SK-N-DZ (cell line): ENCODE measurements at places on chromosomes 4 and X.
A peak's percentile ranks its signal among the peaks of the same experiment; 100 is the strongest.

DNA sequence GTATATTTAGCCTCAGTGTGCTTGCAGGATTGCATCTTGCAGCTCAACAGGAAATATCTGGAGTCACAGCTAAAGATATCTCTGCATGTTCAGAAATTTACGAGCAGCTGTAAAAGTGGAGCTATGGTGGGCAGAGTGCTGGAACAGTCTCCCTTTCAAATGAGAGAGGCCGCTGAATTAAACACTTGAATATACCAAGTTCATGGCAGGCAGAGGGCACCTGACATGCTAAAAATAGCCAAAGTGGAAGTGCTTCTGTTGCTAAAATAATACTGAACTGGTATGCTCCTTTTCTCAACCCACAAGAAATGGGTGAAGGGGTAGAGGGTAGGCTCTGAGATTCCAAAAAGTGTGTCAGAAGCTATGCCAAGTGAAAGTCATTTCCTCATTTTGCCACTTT lies 98.1 kb downstream of the MGST2 start:
- DNase-seq: no peak

- DNase-seq: no peak
These were observed 278.9 kb upstream of the MAGEC2 start for GRCh38 chrX:142483965-142484364.

DNA sequence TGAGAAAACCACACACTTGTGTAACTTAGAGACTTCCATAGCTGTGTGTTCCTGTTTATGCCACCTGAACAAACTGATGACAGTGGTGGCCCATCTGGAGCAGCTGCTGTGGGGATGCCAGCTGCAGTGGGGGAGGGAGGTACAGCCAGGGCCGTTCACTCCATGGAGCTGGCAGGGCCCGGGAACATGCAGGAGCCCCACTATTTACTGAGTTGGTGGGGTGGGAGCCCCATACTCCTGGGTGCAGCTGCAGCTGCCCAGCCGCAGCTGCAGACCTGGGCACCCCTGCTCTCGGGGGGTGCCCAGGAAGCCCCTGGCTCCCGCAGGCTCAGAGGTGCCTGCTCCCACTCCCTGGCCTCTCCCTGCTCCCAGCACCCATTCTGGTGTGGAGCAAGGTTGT lies 398.6 kb upstream of the RASGEF1B start:
- DNase-seq: no peak

GRCh38 chrX:136266828-136267227 lies 15.6 kb upstream of the MAP7D3 start:
- no peak for DNase-seq

GRCh38 chr4:41586675-41587225 lies 48.8 kb downstream of the LIMCH1 start:
- DNase-seq: no peak

GRCh38 chr4:147307896-147308674 lies 172.8 kb upstream of the EDNRA start:
- DNase-seq: no peak

- peak; percentile 80 for DNase-seq
These were observed at the start of gene CFAP299 for GRCh38 chr4:80335554-80336358. Gene CFAP299, plus strand, starts transcription at chr4:80335730.

GRCh38 chrX:46712764-46713163 lies 46.2 kb downstream of the SLC9A7 start:
- DNase-seq: no peak

DNA sequence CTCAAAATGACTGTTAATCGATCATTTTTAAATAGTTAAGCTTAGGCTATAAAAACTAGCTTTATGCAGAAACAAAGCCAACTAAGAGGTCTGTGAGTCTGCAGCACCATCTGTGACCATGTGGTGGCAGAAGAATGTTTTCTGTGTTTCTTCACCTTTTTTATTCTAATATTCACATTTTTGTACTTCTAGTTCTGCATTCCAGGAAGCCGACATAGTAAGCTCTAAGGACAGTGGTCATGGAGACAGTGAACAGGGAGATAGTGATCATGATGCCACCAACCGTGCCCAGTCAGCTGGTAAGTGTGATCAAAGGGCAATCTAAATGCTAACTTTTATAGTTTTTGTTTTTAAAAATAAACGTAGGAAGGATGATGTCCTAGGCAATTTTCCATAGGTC lies 5.6 kb downstream of the PCDH10 start:
- peak; percentile 15 for DNase-seq

- no peak for DNase-seq
These were observed 133.9 kb downstream of the EGF start for GRCh38 chr4:110046588-110047049.

- DNase-seq: no peak
These were observed 1.6 kb downstream of the NHS start for GRCh38 chrX:17376431-17377077.

DNA sequence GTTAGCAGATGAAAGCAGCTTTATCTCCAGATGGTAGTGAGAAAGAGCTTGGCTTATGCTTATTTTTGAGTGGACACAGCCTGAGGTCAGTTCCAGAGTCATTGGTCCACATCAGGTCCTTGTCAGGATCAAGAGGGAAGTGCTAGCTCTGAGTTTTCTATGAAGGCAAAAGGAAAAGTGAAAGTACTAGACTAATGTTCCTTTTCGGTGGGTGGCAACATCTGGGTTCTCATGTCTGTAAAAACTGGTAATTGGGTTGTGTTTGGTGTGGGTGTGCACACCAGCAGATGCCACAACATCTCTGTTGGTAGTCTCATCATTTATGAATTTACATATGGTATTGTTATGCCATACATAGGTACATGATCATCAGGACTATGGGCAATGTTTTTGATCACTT lies 210.5 kb downstream of the PWWP3B start:
- DNase-seq: no peak

DNA sequence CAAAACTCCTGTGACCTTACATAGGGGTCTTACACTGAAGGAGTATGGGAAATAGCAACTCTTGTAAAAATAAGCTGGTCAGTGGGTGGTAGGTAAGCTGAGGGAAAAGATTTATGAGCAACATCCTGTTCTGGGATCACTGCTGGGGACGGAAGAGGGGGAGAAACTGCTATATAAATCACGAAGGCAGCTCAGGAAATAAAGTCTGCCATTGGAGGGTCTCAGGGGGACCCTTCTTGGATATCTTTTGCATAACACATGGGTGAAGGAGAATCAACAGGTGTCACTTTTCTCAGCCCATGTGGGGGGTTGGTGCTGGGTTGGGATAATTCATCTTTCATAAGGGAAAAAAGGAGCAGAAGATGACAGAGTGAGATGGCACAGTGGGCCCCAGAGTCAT lies 33.7 kb downstream of the AFF1 start:
- no peak for DNase-seq

DNA sequence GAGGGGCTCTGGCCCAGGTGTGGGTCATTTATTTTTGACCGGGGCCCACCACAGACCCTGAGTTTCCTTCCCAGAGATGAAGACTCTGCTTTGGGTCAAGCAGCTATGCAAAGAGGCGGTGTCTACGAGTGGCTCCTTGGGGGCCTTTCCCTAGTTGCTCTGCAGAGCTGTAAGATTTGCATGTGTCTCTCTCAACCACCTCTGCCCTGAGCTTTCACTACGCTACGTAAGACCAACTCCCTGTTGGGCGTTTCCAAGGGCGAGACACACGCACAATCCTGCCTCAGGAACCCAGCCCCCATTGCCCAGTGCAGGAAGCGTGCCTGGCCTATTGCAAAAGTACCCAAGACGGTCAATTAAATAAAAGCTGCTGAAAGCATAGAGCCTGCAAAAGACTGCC lies 10.0 kb upstream of the ANOS1 start:
- no peak for DNase-seq

GRCh38 chr4:143374771-143375170 lies 38.1 kb downstream of the GAB1 start:
- DNase-seq: no peak

DNA sequence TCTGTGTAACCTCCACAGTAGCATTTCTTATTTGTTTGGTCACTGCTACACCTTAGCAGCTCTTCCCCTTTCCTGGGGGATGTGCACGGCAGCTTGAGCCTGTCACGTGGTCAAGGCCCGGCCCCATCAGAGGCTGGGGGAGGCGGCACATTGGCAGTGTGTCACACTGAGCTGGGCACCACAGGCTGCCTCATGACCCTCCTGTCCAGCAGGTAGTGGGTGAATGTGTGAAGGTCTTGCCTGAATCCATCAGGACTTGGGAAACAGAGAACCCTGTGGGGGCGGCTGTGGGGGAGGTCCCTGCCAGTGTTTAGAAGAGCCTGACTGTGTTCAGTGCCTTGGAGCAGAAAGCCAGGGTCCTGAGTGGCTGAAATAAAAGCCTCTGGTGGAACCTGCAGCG lies 33.2 kb downstream of the WFS1 start:
- no peak for DNase-seq

- DNase-seq: no peak
These were observed 152.1 kb downstream of the FMR1NB start for GRCh38 chrX:148133105-148133725.

DNA sequence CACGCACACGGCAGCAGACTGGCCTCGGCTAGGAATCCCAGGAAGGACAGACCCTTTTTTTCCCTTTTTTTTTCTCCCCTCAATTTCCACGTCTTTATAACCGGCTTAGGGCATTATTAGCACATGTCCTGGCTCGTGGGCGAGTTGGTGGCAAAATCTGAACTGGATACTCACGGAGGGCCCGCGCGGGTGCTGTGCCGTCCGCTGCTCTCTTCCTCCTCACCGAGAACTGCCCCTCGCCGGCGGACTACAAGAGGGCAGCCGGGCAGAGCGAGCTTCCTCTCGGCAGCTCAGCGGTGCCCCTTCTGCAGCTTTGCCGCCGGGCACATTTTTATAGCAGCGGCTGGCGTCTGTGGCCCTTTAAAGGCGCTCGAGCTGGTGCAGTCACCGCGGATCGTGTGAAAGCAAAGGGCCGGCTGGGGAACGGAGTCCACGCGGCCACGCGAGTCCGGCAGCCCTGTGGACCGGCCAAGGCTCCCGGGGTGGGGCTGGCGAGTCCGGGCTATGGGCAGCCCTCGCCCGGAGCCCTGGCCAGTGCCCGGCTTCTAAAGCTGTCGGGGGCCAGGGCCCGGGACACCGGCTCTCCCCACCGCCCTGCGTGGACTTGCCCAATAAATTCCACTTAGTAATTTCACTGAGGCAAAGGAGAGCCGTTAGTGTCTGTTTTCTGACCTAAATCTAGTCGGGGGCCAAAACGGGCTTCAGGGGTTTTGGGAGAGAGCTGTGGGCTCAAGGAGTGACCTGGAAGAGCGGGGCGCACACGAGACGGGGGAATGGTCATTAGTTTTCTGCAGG lies 1.3 kb upstream of the CITED1 start:
- DNase-seq: peak; percentile 81

GRCh38 chr4:1939664-1940509 lies 68.7 kb downstream of the NSD2 start:
- DNase-seq: no peak

DNA sequence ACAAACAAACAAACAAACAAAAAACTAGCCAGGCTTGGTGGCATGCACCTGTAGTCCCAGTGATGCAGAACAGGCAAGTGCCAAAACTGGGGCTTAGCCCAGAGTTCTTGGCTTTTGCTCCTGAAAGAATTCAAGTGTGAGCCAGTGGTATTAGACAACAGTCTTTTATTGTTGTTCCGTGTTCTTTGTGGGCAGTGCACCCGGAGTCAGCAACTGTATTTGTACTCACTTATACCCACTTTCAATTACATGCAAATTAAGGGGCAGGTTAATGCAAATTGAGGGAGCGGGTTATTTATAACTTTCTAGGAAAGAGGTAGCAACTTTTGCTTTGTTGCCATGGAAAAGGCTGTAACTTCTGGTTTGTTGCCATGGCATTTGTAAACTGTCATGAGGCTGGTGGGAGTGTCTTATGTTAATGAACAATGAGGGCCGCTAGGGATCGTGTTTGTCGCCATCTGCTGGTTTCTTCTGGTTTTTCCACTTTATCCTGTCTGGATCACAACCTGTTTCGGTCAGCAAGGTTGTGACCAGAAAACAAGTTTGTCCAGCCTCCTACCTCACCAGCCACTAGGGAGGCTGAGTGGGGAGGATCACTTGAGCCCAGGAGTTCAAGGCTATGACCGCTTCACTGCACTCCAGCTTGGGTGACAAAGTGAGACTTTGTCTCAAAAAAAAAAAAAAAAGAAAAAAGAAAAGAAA lies 88.8 kb upstream of the ESX1 start:
- peak; percentile 37 for DNase-seq

DNA sequence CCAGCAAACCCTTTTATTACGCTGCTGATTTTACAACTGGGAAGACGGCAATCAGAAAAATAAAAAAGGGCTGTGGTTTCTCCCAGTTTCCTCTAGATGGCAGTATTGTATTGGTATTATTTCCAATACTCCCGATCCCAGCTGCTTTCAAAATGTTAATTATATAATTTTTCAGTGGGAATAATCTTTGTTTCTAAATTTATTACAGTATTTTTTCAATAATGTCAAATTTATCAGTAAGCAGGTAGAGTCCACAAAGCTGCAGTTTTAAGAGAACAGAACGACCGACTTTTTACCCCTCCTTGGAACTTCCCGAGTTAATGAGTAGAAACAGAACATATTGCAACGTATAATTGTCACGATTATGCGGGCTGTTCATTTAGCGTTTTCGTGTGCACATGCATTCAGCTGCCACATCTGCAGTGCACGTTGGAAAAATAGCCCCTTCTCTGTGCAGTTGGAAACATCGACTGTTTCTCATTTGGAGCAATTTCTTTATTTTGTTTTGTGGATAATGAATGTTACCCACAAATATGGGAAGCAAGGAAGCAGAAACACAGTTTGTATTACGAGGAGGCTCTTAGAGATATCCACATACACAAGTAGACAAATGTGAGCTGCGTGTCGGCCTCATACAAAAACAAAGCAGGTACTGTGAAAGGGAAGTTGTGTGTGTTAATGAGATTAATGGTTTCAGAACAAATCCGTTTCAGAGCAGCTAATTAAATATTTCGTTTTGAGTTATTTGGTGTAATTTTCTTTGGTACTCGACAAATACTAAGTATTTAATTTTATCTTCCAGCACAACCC lies 188.0 kb downstream of the STIM2 start:
- DNase-seq: peak; percentile 29

DNA sequence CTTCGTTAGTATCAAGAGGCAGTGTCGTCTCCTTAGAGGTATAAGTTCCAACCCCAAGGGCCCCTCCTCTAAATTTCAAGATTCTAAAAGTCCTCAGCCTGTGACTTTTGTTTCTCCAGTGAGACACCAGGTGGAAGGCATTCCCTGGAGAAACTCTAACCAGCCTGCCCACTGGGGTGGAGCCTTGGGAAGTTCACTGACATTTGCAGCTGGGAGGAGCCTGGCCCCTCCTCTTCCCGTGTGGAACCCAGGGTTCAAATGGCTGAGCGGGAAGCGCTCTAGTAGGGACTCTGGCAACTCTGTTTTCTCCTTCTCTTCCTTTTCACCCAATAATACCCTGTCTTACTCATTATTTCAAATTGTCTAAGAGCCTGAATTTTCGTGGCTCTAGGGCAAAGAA lies 325.0 kb downstream of the TLL1 start:
- DNase-seq: no peak

DNA sequence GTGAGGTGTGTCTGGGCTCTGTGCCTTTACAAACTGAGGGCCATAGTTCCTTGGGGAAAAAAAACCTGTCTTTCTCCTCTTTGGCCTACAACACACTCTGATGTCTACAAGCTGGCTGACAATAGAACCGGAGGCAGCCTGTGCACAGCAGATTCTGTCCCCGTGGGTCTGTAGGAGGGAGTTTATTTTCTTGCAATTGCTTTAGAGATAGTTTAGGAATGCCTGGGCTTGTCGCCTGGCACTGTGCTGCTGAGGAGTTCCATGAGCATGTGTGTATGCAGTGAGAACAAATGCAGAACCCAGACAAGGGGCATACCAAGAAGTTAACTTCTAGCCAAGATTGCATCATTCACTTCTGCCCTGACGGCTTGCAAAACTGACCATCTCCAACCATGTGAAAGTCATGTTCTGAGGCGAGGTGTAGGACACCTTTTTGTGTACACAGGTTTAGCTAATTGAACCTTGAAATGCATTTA lies 54.1 kb downstream of the CCNI start:
- no peak for DNase-seq

GRCh38 chr4:63583007-63583406 lies 826.2 kb downstream of the TECRL start:
- no peak for DNase-seq
